K562 (cell line): ENCODE measurements at places on chromosomes 11 and 22.
A peak's percentile ranks its signal among the peaks of the same experiment; 100 is the strongest.

- DNase-seq: no peak
Observed at GRCh38 chr22:49362211-49362839, 465.3 kb downstream of the BRD1 start.

DNA sequence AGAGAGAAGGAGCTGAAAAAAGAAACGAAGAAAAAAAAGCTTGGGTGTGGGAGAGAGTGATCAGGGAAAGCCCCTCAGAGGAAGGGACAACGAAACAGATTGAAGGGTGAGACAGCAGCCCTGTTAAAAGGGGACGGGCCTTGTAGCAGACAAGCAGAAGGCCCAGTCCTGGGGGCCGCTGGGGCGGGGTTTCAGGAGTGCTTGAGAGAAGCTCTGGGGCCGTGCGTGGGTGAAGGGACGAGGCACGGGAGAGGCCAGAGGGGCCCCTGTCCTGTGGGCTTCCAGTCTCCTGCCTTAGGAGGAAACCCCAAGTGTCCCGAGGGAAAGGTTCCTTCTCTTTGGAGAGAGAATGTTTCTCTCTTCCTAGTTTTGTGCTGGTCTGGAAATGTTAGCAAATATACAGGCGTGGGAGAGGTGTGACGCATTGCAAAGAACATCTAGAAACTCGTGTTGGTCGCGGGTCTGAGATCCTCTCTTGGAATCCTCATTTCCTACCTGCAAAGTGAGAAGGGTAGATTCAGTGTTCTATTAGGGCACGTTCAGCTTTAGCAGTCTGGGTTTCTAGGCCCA lies 28.6 kb downstream of the ADAMTS15 start:
- DNase-seq: no peak

DNA sequence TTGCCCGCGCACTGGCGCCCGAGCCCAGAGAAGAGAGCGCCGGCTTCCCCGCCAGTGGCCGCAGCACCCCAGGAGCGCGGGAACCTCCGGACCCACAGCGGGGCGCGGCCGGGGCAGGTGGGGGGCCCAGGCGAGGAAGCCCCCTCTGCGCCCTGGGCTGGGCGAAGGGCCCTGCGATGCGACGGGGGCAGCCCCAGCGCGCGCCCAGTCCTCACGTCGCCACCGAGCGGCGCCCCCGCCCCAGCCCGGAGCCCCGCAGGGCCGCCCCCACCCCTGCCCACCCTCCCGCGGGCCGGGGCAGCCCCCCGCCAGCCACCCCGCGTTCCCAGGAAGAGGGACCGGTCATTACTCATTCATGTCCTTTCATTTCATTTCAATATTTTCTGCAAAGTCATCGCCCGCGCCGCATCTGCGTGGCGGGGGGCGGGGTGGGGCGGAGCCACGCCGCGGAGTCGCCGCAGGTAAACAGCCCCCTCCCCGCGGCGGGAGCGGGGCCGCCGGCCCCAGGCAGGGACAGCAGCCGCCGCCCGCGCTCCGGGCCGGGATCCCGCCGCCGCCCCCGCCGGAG lies 673 bp upstream of the PANX2 start:
- DNase-seq: peak; percentile 84

GRCh38 chr11:131637469-131638175 lies 267.2 kb downstream of the NTM start:
- DNase-seq: no peak

DNA sequence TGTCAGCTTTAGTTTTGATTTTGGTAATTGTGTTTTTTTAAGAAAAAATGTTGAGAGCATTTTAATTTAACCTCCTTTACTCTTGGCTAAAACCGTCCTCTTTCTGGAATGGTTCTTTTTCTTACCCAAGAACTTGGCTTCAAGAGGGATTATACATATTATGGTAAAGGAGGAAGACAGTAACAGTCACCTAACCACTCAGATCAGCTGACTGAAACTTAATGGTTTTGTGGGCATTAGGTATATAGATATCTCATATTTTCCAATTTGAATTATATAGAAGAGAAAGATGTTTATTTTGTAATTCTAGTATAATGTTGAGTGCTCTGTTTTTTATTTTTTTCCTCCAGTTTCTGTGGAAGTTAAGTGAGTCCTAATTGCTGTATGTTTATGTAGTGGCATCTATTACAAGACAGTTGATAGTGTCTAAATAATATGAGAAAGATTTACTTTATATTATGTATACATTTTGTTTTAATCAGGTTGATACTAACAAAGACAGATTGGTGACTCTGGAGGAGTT lies 36.6 kb upstream of the NCR3LG1 start:
- DNase-seq: no peak

GRCh38 chr22:48630848-48631247 lies 1196.8 kb downstream of the BRD1 start:
- no peak for DNase-seq

- no peak for DNase-seq
Observed at GRCh38 chr11:74581954-74582547, 10.3 kb upstream of the POLD3 start.

DNA sequence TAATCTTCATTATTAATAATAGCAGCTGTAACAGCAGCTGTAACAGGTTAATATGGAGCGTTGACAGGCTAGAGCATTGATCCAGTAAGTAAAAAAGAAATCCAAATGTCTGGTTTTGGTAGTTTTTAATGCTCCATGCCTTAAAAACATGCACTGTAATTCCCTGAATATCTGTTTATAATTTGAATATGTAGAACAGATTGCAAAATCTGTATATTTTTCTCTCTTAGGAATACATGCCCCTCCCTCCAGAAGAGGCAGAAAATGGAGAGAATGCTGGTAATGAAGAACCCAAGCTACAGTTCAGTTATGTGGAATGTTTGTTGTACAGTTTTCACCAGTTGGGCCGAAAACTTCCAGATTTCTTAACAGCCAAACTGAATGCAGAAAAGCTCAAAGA lies 16.7 kb downstream of the API5 start:
- DNase-seq: no peak

- no peak for DNase-seq
Observed at GRCh38 chr22:50443801-50444625, 30.8 kb downstream of the SBF1 start.

GRCh38 chr22:19086896-19087295 lies 35.3 kb downstream of the DGCR2 start:
- DNase-seq: peak; percentile 41

- no peak for DNase-seq
Observed at GRCh38 chr11:118227865-118228785, 3.3 kb upstream of the JAML start.

DNA sequence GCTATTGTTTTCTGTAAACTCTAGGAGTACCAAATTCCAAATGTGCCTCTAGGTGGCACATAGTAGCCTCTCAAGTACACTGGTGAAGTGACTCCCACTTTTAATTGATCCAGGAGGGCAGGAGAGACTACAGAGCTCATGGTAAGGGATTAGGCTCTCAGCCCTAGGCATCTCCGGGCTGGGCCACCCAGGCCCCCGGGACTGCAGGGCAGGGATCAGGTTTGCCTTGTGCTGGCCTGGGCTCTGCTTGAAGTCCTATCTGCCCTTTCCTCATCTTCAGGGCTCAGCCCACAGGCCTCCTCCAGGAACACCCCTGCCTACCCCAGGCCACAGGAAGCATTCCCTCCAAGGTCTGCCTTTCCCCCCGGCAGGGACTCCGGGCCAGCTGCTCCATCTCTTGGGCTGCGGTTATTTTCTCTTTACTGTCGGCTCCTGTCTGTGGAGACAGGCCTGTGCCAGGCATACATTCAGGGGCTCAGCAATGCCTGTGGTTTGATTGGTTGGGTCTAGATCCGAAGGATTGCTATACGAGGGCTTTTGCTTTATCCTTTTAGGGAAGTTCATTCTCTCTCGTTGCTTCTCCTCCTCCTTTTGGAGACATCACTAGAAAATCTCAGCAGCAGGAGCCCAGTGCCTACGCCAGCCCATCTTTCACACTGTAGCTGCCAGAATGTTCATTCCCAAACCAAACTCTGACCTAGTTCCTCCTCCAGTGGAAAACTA lies 32.8 kb downstream of the PARVA start:
- DNase-seq: no peak

- DNase-seq: no peak
Observed at GRCh38 chr22:28917747-28918549, 34.6 kb downstream of the ZNRF3 start.

DNA sequence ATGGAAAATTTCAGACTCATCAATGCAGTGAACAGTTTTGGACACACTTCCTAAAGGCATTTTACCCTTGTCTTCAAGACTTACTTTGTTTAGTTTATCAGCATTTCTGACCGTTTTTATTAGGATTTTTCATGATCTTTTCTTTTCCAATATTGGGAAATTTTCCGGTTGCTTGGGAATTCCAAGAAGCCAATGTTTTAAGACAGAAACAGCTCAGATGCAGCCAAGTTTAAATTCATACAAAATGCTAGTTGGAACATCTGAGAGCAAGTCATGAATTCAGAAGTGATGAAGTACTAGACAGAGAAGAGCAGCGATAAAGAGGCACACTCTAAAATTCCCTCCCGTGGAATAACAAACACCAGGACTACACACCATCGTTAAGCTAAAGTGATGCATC lies 68.6 kb downstream of the RAB38 start:
- DNase-seq: no peak

GRCh38 chr11:11071486-11071885 lies 213.6 kb upstream of the ZBED5 start:
- DNase-seq: no peak

GRCh38 chr11:33881651-33882503 lies 10.0 kb downstream of the LMO2 start:
- DNase-seq: peak; percentile 67

GRCh38 chr11:119845756-119846155 lies 116.8 kb upstream of the NECTIN1 start:
- DNase-seq: no peak

DNA sequence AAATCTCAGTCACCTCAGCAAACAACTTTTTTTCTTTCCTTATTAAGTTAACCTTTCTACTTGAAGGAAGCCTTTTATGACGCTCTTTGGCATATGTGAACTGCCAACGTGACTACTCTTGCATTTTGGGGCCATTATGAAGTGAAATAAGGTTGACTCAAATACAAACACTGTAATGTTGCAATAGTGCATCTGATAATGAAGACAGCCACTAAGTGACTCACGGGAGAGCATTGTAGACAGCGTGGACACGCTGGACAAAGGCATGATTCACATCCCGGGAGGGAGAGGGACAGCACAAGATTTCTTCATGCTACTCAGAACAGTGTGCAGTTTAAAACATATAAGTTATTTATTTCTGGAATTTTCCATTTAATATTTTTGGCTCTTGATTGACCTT lies 560.8 kb downstream of the ETS1 start:
- no peak for DNase-seq

DNA sequence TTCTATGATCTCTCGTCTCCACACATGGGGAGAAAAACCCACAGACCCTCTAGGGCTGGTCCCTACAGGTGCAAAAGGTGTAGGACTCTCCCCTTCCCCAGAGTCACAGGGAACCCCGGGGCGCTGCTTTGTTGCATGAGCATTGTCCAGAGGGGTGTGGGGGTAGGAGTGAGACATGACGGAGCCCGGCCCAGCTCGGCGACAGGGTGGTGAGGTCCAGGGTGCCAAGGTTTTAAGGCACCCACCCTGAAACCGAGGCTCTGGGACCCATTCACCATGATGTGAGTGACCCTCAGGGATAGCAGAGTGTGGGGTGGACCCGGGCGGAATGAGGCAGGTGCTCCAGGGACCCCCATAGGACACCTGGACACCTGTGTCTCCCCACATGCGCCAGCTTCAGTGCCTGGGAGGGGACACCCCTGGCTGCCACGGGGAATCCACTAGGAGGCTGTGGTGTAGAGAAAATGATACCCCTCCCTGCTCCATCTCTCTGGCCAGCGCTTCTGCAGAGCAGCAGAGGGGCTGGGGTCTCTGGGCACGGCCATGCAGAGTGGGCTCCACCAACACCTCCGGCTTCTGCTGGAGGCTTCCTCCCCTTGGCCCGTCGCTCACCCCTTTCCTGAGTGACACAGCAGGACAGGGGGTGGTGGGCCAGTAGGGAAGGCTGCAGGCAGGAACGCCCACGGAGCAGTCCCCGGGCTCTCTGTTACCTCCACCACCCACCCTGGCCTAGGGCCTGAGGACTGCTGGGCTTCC lies 15.2 kb downstream of the KRTAP5-5 start:
- DNase-seq: no peak

DNA sequence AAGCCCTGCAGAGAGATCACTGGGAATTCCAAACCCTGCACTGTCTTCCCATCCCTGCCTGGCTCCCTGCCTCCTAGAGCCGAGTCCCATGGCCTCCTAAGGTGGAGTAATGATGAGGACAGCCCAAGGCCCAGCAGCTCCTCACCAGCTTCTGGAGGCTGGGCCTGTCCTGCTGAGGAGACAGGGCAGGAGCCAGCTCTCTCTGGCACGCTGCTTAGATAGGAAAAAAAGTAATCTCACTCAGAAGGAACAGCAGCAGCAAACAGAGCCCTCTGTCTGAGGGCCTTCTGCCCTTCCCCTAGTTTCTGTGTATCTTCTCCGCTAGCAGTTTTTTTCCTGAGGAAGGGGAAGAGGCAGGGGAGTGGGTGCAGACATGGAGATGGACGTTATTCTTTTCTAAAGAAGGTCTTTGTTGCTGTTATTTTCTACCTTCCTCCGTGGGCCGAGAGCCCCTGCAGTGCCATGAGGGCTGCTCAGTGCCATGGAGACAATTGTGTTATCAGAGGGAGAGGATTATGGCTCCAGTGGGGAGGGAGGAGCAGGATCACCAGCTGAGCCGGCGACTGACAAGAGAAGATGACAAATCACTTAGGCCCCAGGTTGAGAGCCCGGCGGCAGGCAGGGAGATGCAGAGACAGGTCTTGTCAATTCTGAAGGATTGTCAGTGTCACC lies 315.3 kb downstream of the BUD13 start:
- DNase-seq: no peak
